ENCODE measurements at places on chromosomes 7 and 10.

- DNase-seq, result no peak
Measured at GRCh38 chr7:31000161-31000693, 36.5 kb downstream of the GHRHR start.

GRCh38 chr7:130940326-130940725 is 206.3 kb upstream of the KLF14 start:
- no peak for DNase-seq

DNA sequence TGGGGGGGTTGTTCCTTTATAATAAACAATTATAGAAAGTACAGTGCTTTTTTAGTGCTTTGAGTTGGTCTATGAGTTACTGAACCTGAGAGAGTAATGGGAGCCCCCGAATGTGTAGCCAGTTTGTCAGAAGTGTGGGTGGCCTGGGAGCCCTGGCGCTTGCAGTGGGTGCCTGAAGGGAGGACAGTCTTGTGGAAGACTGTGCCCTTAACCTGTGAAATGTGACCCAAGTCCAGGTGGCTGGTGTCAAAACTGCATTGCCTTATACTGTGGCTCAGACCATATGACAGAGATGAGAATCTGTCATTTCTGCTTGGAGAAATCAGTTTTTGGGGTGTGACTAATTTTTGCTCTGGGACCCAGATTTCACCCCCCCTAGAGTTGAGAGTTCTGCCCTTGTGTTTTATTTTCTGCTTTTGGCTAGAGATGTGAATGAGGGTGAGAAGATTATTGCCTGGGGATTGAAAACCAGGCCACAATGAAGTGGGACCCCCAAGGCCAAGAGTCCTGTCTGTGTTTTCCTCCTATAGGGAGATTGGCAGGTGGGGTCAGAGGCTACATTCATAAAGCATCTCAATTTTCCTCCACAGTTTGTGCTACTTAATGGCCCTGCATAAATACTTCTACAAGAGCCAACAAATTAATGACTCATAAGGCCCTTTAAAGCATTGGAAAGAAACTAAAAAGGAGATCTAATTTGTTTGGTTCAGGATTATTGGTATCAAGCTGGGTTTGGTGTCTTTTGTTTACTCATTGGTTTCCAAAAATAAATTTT is 24.1 kb upstream of the CARD11 start:
- no peak for DNase-seq

DNA sequence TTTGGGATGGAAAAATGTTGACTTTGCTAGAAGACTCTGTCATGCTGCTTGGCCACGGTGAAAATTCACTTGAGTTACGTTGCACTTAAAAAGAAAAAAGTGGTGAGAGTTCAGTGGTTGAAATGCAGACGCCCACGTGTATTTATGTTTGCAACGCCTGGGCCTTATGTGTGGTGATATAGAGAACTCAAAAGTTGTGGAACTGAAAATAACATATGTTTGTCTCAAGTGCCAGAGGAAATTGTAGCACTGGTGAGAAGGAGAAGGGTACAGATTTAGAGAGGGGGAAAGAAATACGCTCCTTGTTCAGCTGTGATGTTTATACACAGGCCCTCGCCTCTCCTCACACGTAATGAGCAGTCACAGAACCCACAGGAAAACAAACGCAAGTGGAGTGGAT is 73.6 kb downstream of the EMX2 start:
- DNase-seq, result no peak

DNA sequence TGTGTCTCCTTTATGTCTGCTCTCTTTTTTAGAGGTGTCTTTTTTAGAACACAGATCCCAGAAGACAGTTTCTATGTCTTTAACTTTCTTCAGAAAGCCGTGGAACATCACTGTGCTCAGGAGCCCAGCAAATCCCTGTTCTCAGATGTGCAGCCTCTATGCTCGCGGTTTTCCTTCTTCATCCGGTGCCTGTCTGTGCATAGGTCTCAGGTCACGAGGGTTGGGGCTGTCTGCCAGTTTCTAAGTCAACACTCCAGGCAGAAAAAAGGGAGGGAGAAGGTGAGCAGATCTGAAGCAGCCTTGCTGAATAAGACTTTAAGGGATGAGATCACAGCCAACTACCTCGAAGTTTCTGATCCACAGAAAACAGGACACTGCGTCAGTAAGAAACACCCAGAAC is 68.5 kb downstream of the CRTAC1 start:
- DNase-seq, result no peak

DNA sequence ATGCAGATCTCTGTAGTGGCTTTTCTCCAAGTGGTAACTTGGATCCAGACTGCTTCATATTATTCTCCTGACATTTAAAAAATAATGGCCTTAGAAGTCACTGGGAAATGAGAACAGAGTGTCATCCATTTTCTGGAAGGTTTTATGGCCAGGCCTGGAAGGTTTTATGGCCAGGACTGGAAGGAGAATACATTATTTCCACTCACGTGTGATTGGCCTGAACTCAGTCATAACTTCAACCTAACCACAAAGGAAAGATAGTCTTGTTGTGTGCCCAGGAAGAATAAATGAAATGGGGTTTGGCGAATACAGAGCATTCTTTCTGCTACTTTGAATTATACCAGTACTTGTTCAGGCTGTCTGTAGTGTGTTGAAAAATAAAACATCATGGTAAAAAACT is 360.9 kb downstream of the GPAM start:
- DNase-seq, result no peak

GRCh38 chr10:116254422-116255155 is 18.4 kb downstream of the GFRA1 start:
- DNase-seq, result no peak

- no peak for DNase-seq
Measured at GRCh38 chr7:22601812-22602565, 102.0 kb upstream of the STEAP1B start.

DNA sequence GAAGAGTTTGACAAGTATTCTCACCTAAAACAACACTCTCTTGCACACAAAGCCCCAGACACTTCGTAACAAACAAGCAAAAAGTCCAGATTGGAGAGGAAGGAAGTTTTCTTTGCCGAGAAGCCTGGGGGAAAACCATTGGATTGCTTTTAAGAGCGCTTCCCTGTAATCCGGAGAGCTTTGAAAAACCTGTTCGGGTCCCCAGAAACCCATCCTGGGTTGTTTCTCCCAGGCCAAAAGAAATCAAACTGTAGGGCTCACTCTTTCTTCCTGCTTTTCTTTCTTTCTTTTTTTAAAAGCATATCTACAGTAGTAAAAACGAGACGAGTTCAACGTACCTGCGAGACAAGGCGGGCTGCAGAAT is 655 bp downstream of the SP8 start:
- no peak for DNase-seq

DNA sequence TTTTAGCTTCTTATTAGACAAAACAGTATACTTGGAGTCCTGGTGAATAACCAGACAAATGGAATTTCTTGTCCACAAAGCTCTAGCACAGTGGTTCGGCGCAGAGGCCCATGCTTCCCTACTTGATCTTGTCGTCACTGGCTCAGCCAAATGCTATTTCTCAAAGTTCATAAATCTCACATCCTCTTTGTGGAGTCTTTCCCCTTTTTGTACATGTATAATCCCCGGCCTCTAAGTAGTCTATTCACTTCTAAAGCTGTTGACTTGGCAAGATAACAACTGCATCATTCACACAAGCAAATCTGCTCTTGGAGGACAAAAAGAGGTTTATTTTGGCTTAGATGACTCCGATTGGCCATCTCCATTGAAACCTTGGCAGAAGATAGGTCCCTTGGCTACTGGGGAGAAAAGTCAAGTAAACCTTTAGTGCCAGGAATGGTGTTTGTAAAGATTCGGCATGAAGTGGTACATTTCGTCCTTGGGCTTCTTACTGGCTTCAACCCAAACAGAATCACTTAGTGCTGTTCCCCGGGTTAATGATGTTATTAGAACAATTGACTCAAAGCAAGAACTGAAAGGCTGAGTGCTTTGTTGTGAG is 5.1 kb upstream of the AKR1E2 start:
- DNase-seq, result no peak

DNA sequence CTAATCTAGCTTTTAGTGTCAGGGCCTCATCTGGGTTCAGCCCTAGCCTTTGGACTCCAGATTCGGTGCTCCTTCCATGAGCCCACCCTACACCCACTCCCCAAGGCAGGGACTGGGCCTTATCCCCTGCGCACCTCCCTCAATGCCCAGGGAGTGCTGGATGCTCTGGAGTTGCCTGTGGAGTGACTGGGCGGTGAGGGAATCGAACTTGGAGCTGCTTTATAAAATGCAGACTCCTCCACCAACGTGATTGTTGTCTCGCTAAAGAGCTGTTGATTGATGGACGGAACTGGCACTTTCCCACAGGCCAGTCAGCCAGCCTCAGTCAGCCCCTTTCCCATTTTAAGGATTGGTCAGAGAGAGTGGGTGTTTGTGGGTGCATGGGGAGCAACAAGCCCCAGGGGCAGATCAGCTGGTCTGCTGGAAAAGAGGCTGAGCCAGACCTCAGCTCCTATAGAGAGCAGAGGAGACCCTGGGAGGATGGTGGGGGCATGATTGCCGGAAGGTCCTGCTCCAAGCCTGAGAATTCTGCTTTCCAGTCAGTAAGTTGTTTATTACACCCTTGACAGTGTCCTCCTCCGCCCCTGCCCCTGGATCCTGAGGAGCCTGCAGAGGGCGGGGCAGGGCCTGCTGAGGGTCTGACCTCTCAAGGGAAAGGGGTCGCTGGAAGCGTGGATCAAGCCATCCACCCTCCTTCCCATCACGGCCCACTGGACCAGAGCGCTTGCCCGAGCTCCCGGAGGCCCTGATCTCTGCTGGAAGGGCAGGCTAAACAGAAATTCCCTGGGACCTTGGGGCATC is 16.7 kb downstream of the UNC5B start:
- DNase-seq, result no peak

DNA sequence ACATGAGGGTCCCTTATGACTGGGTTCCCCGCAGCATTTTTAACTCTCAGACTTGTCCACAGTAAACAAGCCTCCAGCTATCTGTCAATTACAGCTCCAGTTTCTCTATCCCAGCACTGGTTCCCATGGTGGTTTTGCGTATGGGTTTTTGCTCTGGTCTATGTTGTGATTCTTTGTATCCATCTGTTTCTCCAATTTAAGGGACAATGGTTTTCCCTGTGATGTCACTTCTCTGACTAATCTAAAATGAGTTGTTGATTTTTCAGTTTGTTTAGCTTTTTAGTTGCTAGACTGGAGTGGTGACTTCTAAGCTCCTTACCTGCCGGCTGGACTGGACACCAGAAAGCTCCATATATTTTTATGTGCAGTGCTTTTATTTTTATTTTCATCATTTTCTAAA is 303.7 kb downstream of the INHBA start:
- DNase-seq, result no peak

DNA sequence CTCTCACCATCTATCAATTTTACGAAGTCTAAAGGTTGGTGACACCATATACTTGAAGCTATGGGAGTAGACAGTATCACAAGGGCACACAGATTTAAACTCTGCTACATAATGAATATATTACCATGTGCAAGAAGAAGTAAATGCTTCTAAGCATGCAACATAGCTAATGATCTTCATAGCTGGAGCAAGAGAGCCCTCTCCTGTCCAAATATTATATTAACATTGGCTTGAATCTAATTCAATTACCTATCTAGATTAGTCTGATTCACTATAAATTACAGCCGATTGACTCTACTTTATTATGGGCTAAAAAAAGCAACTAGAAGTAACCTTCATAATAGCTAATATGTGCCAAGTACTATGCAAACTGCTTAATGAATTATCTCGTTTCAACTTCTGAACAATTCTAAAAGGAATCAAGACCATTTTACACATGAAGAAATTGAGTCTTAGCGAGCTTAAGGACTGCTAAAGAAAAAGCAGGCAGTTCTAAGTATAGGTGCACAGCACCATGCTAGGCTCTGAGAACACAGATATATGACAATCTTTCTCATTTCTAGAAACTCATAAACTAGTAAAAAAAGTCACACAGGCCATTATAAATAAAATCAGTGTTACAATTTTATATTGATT is 21.9 kb downstream of the FRA10AC1 start:
- no peak for DNase-seq

DNA sequence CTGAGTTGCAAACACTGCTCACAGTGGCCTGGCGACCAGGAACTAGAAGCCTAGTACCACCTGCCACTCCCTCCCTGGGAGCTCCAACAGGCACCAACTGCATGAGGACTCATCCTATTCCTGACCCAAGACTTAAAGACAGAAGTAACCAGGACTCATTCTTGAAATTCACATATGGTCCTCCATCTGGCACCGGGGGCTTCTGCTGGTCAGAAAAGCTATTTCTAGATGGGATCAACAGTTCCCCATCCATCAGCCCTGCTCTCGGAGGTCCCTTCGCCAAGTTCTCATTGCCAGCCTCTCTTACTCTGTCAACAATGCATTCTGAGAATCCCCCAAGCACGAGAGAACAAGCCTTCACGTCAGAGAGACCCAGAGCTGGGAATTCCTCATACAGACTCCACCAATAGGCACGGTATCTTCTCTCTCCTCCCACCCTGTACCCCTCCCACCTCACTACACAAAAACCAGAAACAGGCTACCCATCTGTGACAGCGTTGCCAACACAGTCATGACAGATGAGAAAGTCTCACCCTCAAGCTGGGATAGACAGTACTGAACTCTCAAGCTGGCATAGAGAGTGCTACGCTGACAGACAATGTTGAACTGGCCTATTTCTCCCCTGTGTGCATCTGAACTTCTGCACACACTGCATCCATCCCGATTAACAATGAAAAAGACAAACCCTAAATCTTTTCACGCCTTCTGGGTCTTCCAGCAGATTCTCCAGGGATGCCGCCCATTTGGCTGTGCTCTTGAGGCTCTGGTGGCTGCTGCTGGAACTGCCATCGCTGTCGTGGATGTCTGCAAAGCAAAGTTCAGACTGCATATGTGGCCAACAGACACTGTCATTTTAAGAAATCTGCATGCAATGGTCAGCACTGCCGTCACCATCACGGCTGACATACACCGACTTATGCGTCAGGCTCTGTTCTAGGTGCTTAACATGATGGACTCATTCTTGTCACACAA is 15.6 kb downstream of the RGS10 start:
- DNase-seq, result no peak

- DNase-seq, result no peak
Measured at GRCh38 chr10:49283491-49283890, 15.5 kb upstream of the C10orf71 start.

DNA sequence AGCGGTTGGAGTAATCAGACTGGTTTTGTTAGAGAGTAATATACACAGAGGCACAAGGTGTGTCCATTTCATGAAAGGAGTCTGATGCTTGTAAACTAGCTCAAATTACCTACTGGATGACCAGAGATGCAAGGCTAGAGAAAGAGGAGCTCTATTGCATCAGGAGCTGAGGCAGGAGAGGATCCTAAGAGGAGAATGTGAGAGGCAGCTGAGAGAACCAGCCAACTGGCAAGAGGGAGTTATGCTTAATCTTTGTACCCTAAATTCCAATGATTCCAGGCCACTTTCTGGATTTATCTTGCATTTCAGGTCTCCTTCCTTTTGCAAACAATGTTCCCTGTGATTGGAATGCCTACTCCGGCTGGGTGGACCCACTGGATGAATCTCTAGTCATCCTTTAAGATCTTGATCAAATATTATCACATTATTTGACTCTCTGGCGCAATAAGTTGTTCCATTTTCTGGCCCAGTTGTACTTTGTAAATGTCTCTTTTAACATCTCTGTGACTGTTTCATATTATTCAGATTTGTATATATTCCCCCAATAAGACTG is 57.5 kb upstream of the PTPN12 start:
- DNase-seq, result no peak

All from stimulated activated naive CD8-positive, alpha-beta T cell treated with anti-CD3 and anti-CD28 coated beads, Interleukin-15, Interleukin-2, amounts not matched to agents 100 U/mL and 50 U/mL, for 24 hours (primary cell).